ENCODE measurements at places on chromosomes 6 and 20. TPM values are rescaled to one million over a fixed set of nuclear protein-coding genes. Genes with fewer than 3 reads are reported as not detected.

DNA sequence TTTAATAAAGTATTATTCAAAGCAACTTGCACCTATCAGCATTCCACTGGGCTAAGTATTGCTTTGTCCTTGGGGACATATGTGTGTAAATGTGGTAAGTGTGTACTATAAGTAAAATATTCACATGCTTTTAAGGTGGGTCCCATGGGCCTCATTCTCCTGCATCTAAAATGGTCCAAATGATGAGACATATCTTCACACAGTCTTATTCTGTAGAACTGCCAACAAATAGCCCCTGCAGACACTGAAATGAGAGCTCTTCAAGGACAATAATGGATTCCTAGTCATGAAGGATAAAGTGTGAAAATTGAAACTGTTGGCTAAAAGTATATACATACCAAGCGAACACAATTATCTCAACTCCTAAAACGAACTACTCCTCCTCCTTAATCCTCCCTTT, 81.8 kb downstream of the SMLR1 start:
- DNase-seq: no peak

- DNase-seq: no peak
These were observed 71.0 kb upstream of the RALGAPA2 start for GRCh38 chr20:20783450-20783849.

DNA sequence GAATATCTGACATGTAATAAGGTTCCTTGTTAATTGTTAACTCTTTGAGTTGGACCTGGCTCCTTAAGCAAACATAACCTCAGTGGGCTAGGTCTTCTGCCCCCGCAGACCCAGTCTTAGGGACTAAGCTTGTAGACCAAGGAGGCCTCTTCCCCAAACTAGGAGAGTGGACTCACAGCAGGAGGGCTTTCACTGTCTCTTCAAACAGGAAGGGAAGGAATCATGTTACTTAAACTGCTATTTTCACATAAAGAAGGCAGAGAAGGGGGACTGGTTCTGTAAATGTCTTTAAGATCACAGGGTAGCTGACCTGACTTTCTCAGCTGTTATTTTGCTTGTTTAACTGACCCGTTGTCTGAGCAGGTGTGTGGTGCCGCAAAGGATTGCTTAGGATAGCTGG, 34.9 kb upstream of the PRDM1 start:
- DNase-seq: no peak

DNA sequence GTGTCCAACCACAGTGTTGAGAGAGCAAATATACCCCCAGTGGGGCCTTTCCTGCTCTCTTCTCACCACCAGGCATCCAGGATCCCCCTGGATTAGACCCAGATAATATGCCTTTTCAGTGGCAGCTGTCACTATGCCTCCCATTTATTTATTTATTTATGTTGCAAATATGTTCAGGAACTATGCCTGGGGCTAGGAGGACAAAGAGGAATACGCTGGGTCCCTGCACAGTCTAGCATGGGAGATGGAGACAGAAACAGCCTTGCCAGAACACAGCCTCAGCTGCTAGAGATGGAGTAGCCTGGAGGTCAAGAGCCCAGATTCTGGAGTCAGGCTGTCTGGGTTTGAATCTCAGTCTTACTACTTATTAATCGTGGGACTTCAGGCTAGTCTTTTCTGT, 74.6 kb upstream of the LRFN2 start:
- no peak for DNase-seq

GRCh38 chr6:56864171-56864616, 90.7 kb upstream of the BEND6 start:
- DNase-seq: no peak

GRCh38 chr20:47672166-47672565, 113.1 kb downstream of the SULF2 start:
- DNase-seq: no peak

C4A gene
- 3.8 TPM for total RNA-seq

FAM229B gene
- 40.6 TPM for total RNA-seq

HRH3 gene
- total RNA-seq: not detected

SAYSD1 gene
- 34.8 TPM for total RNA-seq

- no peak for DNase-seq
These were observed 78.5 kb upstream of the HDAC2 start for GRCh38 chr6:114049367-114049966.

GDAP1L1 gene
- 0.41 TPM for total RNA-seq

SMIM26 gene
- 275 TPM for total RNA-seq

SMOC2 gene
- total RNA-seq: 98.2 TPM

DNA sequence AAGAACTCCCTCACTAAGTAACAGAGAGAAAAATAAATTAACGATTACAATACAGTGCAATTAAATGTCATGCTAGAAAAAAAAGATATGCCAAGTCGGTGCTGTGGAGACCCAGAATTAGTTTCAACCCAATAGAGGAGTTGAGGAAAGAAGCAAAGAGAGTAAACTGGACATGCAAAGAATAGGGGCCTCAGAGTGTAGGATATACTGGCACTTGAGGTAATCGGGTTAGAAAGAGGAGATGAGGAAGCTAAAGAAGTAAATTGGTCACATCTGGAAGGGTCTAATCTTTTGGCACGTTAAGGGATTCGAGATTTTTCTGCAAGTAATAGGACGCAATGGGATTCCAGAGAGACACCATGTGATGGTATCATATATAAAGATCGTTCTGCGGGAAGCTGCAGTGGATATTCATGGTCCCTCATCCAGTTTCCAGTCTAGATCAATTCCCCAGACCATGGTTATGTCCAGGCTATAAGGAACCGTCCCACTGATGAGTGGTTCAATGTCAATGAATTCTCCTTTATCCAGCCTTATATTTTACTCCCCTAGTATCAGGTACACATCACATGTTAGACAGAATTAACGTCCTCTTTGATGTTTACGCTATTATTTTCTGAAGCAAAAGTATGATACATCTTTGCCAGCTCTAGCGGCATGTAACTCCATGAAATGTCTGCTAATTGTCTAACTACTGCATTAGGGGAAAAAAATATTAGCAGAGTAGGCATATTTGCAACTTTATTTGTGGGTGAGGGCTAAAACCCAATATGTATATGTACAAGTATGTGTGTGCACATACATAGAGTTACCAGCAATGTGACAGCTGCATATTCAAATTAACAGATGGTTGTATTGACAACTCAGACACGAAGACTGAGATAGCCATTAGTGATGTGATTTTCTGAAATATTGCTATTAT, 1.1 kb upstream of the TBC1D32 start:
- no peak for DNase-seq

- no peak for DNase-seq
These were observed 14.6 kb downstream of the SNHG17 start for GRCh38 chr20:38420388-38421085.

GRCh38 chr20:44616604-44616964, 34.2 kb downstream of the PKIG start:
- DNase-seq: peak; percentile 39

GRCh38 chr6:21383450-21384085, 210.0 kb upstream of the SOX4 start:
- DNase-seq: no peak

ZSWIM3 gene
- 3.3 TPM for total RNA-seq

GRCh38 chr20:62021793-62022385, 43.8 kb downstream of the TAF4 start:
- DNase-seq: no peak

DNA sequence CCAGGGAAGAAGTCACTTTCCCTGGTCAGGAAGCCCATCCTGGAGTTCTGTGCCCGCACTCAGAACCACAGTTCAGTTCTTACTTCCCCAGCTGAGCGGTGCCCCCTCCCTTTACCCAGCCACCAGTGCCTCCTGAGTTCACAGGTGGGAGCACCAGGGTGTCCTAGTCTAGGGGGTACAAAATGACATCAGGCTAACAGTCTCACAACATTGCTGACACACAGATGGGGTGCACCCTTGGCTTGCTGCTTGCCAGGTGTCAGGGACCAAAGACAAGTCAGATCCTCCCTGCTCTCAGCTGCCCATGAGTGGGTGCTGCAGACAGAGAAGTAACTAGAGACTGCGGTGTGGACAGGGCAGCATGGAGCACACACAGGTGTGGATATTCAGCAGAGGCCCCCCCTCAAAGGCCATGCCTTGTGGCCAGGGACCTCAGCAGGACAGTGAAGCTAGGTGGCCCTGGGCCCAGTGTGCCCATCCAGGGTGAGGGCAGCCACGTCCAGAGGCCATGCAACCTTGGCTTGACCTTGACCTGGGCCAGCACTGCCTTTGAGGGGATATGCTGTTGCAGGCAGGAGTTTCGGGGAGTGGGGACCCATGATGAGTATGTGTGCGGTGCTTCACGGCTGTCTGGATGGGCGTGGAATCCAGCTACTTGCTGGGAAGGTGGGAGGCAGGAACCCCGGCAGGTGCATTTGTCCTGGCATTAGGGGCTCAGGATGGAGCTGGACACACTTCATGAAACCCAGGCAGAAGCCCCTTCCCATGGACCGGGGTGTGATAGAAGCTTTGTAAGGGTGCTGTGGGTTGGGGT, 110.4 kb upstream of the FRMD1 start:
- DNase-seq: peak; percentile 0

ALDH5A1 gene
- total RNA-seq: 6.8 TPM

DNA sequence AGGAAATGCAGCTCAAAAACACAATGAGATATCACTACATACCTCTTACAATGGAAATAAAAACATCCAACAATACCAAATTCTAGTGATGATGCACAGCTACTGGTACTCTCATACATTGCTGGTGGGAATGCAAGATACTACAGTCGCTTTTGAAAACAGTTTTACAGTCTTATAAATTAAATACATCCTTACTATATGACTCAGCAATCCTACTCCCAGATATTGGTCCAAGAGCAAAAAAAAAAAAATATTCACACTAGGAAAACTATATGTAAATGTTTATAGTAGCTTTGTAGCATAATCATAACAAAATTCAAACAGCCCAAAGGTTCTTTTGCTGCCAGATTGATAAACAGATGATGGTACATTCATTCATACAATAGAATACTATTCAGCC, 217.4 kb upstream of the FAM83B start:
- DNase-seq: no peak

DNA sequence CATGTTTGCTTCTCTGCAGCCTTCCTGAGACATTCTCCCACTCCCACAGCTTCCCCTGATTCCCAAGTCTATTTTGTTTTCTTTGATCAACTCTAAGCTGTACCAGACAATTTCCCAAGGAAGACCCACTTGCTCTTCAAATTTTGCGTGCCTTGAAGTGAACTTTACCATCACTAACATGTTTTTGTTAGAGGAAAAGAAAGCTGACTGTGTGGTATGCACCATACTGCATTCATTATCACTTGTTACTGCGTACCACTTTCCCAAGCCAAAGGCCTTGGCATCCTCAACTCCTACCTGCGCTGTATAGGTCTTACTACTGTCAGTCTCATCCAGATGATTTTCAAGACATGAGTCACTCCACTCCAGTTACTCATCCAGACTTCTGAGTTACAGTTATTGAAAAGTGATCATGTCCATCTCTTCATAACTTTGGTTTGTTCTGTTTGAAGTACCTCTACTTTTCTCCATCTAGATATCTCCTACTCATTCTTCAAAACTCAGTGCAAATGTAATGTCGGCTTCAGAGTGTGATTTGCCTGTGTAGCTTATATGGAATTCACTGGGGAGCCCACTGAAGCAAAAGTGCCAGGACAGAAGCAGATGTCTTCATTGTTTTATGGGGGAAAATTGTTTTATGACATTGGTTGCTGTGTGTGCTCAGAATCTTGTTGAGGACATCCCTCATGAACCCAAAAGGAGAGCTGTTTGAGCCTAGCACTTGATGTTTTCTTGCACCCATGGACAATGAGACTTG, 5.2 kb downstream of the RPS12 start:
- no peak for DNase-seq

GRCh38 chr6:36132246-36132895, 2.1 kb downstream of the MAPK13 start:
- DNase-seq: no peak

HS3ST5 gene
- total RNA-seq: not detected

OLIG3 gene
- total RNA-seq: not detected

GRCh38 chr6:147506704-147507114, 1.8 kb upstream of the SAMD5 start:
- peak; percentile 66 for DNase-seq

PSORS1C2 gene
- not detected for total RNA-seq

GRCh38 chr20:2651772-2652723, at the start of gene NOP56:
TSS of gene NOP56 (plus strand) at chr20:2652632. CDS start at chr20:2652661, 29 bp downstream.
- DNase-seq: peak; percentile 94

DNA sequence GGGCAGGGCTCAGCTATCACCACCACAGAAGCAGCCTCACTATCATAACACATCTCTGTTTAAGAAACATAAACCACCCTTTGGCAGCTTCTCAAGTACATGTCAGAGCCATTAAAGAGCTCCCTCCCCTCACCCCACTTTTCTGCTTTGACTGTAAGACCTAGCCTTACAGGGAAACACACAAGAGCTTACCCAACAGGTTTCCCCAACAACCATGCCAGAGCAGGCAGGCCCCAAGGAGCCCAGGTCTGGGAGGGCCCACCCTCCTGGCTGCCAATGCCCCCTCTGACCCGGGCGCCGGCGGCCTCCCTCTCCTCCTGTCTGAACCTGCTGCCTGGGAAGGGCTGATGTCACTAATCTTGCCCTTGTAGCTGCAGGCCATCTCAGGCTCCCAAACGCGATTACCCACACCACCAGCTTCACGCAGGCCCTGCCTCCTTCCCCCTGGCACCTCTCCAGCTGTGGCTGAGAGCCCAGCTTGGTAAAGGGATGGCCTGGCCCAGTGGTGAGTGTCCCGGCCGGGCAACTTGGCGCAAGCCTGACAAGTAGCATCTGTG, 402.0 kb downstream of the MAFB start:
- peak; percentile 32 for DNase-seq

- DNase-seq: peak; percentile 55
These were observed 25.3 kb downstream of the RIPOR2 start for GRCh38 chr6:24910331-24910960.

- no peak for DNase-seq
These were observed 23.8 kb downstream of the VEGFA start for GRCh38 chr6:43793875-43794242.

DNA sequence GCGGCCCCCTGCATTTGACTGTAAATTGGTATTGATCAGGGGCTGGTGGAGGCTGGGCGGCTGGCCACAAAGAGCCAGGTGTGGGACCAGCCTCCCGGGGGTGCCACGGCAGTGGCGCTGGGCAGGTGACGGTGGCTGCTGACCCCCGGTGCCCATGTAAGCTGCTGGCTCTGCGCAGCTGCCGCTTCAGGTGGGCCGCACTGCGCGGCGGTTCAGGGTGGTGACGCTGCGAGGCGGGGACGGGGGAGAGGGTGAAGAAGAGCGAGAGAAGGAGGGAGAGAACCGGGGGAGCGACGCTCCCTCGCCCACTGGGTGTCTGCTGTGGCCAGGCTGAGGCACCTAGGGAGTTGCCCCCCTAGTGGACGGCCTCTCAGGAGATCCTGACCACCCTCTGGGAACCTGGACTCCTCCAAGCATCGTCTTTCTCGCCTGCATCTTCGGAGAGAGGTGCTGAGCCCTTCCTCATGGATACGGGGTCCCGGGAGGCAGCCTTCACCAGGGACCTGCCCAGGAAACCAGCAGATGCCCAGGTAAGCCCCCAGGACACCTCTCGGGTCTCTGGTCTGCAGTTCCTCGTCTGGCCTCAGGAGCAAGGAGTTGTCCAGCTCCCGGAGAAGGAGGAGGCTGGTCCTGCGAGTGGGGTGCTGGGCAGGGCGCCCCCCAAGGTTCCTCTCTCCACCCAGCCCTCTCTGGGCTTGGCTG, 77.5 kb upstream of the GATA5 start:
- no peak for DNase-seq

GRCh38 chr20:41380551-41381193, 14.1 kb upstream of the EMILIN3 start:
- no peak for DNase-seq

- no peak for DNase-seq
These were observed 598 bp downstream of the PI16 start for GRCh38 chr6:36955136-36955535.

GRCh38 chr6:144434308-144434990, 149.3 kb downstream of the UTRN start:
- no peak for DNase-seq

- DNase-seq: no peak
These were observed 44.2 kb downstream of the TXLNB start for GRCh38 chr6:139247618-139248017.

All from uterus (tissue), 4 donors.